HT-29 (cell line): ENCODE measurements at places on chromosomes 2 and 18. TPM values are rescaled to one million over a fixed set of nuclear protein-coding genes. Genes with fewer than 3 reads are reported as not detected.

- DNase-seq = no peak
Observed at GRCh38 chr2:179049546-179050311, at the start of gene CCDC141. Gene CCDC141 (minus strand): TSS chr2:179050137. CDS start chr2:179049941, 196 bp downstream.

DNA sequence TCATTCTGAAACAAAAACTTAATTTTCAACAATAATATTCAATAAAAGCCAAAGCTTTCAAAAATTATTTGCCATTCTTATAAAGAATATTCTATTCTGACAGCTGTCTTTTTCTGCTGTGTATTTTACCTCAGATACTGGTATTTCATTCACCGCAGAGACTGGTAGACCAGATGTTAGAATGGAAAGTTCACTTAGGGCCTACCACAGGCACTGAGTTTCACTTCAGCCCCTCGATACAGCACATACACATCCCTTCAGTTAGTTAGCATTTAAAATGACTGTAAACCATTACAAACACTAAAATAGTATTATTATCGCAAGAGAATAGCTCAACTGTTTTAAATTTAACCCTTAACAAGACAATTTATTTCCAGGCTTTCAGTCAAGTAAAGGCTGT lies 24.2 kb upstream of the GATA6 start:
- DNase-seq = no peak

GRCh38 chr2:24048769-24049484 lies 614 bp upstream of the FKBP1B start:
- DNase-seq = no peak

The GNLY gene
- total RNA-seq = not detected in 2 replicates

The DLX2 gene
- not detected in 2 replicates for total RNA-seq

GRCh38 chr2:194182888-194183287 lies 1474.1 kb upstream of the SLC39A10 start:
- no peak for DNase-seq

The FOXI3 gene
- total RNA-seq = not detected in 2 replicates

DNA sequence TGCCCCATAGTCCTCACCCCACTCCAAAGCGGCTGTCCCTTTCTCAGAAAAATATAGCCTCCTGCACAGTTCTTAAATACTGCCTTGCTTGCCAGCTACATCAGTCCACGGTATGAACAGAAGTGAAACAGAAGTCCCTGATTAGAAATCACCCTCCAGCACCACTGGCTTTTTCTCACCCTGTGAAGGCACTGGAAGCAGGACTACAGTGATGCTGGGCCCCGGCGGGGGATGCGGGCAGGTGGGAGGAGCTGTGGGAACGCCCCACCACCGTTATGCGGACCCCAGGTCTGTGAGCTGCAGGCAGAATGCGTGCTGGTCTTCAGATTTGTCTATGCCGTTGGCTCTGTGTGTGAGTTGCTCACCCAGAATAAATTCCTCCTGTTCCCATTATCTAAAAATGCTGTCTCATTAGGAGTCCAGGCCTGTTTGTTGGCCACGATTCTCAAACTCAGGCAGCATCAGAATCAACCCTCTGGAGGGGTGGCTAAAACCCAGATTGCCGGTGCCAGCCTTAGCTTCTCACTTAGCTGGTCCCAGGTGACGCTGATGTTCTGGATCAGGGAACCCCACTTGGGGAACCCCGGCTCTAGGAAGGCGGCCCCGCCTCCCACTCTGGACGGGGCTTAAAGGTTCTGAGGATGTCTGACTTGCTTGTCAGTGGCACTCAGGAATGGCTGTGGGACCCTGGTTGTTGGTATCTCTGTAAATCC lies 224.8 kb upstream of the PXDN start:
- DNase-seq = no peak

The SPOPL gene
- total RNA-seq = 19.0 and 20.4 TPM in 2 replicates

DNA sequence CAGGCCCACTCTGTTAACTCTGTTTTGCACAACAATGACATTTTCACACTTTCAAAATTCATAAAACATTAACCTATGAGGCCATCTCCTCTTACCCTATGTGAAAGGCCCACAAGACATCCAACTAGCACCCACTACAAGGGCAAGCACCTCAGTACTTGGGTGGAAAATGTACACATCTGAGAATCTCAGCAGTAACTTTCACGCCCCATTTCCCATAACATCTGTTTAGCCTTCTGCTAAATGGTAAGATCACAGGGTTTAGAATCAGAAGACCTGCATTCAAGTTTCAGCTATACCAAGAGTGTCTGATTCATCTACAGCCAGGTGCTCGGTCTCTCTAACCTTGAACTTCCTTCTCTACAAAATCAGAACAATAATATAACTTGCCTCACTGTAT lies 89.2 kb downstream of the SP100 start:
- DNase-seq = no peak

The SERPINB11 gene
- not detected in 2 replicates for total RNA-seq

The TTC32 gene
- total RNA-seq = 7.0 and 9.7 TPM in 2 replicates

DNA sequence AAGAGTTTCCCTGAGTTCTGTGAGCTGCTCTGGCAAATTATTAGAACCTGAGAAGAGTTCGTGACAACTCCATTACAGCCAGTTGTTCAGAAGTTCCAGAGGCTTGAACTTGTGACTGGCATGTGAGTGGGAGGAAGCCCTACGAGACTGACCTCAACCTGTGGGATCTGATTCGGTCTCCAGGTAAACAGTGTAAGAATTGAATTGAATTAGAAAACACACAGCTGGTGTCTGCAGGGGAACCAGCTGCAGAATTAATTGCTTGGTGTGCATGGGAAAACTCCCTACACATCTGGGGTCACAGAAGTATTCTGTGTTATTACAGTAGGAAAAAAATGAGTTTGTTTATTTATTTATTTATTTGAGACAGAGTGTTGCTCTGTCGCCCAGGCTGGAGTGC lies 14.0 kb upstream of the ITSN2 start:
- DNase-seq = no peak

The XRCC5 gene
- 142 and 160 TPM in 2 replicates for total RNA-seq

The IL36A gene
- not detected in 2 replicates for total RNA-seq

GRCh38 chr2:174027956-174028355 lies 62.8 kb upstream of the SP3 start:
- DNase-seq = no peak

The LYPD1 gene
- total RNA-seq = not detected in 2 replicates

DNA sequence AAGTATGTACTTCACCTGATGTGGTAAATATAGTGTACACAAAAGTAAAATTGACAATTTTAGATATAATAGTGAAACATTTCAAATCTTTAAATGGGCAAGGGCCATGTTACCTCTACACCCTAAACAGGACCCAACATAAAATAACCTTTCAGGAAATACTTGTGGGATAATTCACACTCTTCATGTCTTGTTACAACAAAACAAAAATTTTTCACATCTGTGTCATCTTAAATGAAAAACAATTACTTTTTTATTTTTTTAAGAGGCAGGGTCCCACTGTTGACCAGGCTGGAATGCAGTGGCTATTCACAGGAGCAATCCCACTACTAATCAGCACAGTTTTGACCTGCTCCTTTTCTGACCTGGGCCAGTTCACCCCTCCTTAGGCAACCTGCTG lies 42.1 kb downstream of the SRBD1 start:
- DNase-seq = no peak

DNA sequence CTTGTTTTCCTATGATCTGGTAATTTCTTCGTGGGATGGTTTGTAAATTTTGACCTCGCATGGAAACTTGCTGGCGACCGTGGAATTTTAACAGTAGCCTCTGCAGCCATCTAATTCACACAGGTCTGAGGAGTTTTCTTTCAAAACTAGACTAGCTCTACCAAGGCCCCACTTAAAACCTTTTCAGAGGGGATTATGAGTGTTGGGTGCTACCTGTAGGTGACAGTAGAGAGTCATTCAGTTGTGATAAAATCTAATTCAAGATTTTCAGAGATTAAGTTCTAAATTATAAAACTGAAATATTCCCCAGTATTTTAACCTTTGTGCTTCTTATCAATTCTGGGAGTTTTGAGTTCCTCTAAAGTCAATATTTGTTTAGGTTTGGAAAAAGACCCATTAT lies 31.0 kb downstream of the THSD7B start:
- DNase-seq = no peak

DNA sequence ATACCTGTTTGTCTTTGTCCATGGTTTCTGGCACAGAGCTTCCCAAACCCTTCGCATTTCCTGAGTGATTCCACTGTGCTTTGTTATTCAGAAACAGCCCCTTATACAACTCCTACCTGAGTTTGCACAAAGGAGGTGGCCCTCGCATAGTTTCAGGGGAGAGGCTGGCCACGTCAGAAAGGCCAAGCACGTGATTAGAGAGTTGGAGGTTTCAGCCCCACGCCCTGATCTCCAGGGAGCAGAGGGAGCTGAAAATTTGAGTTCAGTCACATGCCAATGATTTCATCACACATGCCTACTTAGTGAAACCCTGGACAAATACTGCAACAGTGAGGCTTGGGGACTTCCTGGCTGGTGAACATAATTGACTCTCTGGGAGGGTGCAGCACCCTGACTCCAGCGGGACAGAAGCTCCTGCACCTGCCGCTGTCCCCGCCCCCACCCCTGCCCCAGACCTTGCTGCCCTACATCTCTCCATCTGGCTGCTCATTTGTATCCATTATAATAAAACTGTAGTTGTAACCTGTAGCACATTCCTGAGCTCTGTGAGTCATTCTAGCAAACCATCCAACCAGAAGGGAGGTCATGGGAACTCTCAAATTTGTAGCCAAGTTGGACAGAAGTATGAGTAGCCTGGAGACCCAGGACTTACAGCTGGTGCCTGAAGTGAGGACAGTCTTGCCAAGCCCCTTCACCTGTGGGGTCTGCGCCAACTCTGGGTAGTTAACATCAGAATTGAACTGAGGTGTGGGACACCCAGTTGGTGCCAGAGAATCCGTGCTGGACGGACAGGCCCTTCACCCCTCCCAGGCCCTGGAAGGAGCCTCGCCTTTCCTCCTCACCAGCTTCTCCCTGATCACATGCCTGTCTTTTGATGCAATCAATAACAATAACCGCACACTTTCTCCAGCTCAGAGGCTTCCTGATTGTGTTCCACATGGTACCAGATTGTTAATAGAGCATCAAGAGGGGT lies 224.3 kb downstream of the ANAPC1 start:
- DNase-seq = peak; percentile 37

DNA sequence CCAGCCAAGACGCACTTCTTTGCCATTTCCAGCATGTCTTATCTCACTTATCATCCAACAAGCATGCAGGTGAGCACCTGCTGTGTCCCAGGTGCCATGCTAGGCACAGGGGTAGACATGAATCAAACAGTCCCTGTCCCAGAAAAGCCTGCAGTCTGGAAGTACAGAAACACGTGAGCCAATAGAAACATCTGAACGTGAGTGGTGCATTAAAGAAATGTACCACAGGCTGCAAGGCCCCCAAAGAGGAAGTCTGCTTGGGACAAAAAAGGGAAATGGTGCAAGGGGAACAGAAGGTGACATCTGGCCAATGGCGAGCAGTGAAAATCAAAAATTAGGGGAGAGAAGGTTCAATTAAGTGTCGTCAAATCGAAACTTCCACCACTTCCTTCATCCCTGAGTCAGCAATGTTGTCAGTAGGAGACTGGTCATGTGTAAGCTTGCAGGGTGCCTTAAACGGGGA lies 17.6 kb upstream of the TMEM247 start:
- no peak for DNase-seq

- DNase-seq = no peak
Observed at GRCh38 chr2:85847051-85847588, 41.7 kb downstream of the ST3GAL5 start.

DNA sequence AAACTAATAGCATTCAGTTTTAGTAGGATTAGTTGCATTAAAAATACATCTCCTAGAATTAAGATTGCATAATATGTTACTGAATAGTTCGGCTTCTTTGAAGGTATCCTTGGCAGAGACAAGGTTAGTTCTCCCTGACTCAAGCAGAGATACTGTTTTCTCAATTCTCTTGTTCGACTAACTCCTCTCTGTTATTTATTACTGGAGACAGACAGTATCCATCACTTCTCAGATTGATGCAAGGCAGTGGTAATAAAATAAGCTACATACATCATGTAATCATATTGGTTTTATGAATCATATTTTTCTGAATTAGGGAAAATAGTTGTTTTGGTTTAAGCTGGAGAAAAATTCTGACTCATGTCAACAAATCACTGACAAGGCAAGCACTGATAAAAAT lies 134.8 kb downstream of the SLC8A1 start:
- no peak for DNase-seq

DNA sequence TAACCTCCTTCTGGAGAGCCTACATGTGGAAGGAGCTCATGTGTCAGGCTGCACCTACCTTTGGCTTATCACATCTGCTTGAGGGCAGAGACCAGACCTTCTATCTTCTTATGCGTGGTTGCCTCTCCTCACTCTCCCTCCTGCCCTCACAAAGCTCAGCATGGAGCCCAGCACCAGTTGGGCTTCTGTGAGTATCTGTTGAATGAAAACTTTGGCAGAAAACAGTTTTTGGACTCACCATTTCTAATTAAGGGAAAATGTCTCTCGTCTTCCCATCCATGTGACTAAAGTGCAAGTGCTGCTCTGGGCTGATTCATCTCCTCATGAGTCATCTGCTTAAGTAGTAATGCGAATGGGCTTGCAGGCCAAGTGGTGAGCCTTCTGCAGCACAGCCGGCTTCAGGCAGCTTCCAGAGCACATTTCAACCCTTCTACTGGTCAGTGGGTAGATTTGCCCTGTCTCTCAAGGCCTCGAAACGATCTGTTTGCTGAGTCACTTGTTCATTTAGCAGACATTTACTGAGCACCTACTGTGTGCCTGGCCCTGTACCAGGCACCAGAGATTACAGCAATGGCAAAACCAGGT lies 102.6 kb downstream of the VSNL1 start:
- DNase-seq = peak; percentile 47

The ANKRD62 gene
- total RNA-seq = not detected in 2 replicates

DNA sequence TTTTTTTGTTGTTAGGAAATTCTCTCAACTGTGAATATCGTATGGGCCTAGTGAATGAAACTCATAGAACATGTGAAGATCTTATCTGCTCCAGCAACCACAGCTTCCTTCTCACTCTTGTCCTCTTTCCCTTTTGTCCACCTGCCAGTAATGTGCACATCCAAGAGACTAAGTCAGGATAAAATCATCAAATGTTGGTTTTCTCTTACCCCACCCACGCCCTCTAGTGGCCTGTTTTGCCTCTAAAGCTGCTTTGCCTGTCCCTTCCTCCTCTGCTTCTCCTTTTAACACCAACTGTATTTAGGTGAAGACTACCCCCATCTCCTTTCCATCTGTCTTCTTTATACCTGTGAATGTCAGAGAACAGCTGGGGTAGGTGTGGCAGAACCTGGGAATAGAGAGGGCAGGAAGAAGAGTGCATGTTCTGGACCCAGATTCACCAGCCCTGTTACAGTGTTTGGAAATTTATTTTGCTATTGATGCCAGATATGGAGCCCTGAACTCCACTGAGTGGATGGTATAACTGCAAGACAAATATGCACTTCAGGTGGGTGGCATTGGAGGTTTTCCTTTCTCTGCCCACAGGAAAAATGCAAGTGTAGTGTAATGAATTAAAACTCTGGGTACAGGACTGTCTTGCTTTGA lies 8.4 kb upstream of the MGAT5 start:
- peak; percentile 91 for DNase-seq

The SOX11 gene
- total RNA-seq = not detected in 2 replicates

DNA sequence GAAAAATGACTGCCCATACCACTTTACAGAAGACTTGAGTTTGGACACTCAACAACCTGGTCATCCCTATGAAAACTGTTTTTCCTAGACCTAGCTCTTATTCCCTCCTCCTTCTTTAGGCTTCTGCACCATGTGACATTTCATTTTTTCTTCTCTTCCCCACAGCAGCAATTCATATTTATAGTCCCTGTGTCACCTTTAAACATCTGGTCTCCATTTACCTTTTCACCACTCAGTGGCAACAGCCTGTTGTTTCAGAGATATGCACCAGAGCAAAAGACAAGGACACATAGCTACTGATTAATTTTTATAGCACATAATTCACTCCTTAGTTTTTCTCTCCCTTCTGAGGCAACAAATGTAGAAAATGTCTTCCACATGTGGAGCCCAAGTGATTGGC lies 118.7 kb downstream of the RIT2 start:
- no peak for DNase-seq

The EGR4 gene
- 0.37 and 2.2 TPM in 2 replicates for total RNA-seq

The MAB21L4 gene
- total RNA-seq = 20.7 and 24.5 TPM in 2 replicates
